ENCODE measurements at places on chromosomes 3 and 15.
A peak's percentile ranks its signal among the peaks of the same experiment; 100 is the strongest.

DNA sequence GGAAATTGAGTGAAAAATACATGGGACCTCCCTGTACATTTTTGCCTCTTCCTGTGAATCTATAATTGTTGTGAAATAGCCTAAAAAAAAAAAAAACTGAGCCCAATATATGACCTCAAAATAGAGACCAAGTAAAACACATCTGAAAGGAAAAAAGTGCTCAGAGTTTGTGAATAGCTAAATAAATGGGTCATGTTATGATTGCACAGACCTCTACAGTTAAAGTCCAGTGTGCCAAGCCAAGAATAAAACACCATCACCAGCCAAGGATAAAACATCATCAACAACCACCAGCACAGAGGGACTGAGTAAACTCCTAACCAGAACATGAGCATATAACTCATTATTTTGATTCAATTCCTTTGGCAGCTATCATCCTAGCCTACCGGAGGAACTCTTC lies 115.6 kb upstream of the AGTR1 start:
- DNase-seq: peak; percentile 25

DNA sequence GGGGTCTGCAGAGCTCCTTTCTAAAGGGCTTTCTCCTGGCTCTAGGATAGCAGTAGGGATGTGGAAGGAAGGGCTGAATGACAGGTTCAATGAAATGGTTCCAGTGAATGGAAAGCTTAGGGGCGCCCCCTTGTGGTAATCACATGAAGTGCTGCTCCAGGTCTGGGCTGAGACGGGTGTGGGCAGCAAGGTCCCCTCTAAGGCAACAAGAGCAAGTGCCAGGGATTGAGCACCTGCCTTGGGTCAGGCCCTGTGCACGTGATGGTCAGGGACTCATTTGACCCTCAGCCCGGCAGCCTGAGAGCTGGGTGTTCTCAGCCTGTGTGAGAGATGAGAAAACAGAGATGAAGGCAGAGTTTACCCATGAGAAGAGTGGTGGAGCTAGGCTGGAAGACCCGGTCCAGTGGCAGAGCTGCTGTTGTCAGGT lies 12.1 kb upstream of the CX3CR1 start:
- DNase-seq: peak; percentile 61

DNA sequence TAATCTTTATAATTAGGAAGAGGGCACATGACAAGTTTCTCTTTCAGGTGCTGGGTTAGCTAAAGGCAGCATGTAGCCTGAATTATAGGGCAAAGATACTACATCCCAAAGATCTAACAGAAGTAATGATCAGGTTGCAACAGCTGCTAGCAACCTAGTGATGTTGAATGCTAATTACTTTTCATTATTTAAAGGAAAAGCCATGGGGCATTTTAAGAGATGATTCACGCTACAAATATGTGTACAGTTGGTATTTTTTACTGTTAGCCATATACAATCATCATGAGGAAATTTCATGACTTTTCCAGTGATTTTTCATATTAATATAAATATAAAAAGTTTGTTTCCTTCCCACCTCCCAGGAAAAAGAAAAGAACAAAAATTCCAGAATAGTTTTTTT lies 43.0 kb downstream of the NEK10 start:
- DNase-seq: peak; percentile 57

GRCh38 chr15:34203305-34203704 lies 6.6 kb downstream of the KATNBL1 start:
- DNase-seq: no peak

DNA sequence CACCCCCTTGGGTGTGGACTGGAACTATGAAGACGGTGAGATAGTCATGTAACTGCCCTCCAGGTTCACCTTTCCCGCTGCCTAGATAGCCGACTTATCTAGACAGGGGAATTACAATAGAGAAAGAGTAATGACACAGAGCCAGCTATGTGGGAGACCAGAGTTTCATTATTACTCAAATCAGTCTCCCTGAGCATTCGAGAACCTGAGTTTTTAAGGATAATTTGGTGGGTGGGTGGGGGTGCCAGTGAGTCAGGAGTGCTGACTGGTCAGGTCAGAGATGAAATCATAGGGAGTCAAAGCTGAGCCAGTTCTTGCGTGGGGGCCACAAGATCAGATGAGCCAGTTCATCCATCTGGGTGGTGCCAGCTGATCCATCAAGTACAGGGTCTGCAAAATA lies 19.7 kb upstream of the DNAJC19 start:
- DNase-seq: no peak

GRCh38 chr3:43054754-43055153 lies 51.1 kb downstream of the POMGNT2 start:
- no peak for DNase-seq

GRCh38 chr3:177478170-177478867 lies 281.0 kb upstream of the TBL1XR1 start:
- DNase-seq: peak; percentile 100

DNA sequence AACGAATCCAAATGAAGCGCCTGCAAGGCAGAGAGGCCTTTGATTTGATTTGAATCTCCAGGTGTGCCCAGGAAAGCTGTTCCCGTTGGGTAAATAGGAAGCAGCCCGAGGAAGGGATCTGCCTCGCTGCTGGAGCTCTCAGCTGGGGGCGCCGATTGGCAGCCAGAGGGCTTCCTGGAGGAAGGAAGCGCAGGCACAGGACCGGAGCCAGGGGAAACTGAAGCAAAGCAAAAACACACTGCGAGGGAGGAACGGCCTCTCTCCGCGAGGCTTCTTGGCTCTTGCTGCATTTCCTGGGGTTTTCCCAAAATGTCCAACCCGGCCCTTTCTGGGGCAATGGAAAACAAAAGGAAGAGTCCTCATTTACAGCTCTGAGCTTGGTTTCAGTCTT lies 80.3 kb downstream of the TMEM266 start:
- DNase-seq: peak; percentile 47

GRCh38 chr15:52790941-52791751 lies 1.0 kb upstream of the ONECUT1 start:
- DNase-seq: no peak

- no peak for DNase-seq
Observed at GRCh38 chr3:45997942-45998341, 2.3 kb upstream of the FYCO1 start.

GRCh38 chr3:177528306-177529070 lies 331.2 kb upstream of the TBL1XR1 start:
- DNase-seq: peak; percentile 13

DNA sequence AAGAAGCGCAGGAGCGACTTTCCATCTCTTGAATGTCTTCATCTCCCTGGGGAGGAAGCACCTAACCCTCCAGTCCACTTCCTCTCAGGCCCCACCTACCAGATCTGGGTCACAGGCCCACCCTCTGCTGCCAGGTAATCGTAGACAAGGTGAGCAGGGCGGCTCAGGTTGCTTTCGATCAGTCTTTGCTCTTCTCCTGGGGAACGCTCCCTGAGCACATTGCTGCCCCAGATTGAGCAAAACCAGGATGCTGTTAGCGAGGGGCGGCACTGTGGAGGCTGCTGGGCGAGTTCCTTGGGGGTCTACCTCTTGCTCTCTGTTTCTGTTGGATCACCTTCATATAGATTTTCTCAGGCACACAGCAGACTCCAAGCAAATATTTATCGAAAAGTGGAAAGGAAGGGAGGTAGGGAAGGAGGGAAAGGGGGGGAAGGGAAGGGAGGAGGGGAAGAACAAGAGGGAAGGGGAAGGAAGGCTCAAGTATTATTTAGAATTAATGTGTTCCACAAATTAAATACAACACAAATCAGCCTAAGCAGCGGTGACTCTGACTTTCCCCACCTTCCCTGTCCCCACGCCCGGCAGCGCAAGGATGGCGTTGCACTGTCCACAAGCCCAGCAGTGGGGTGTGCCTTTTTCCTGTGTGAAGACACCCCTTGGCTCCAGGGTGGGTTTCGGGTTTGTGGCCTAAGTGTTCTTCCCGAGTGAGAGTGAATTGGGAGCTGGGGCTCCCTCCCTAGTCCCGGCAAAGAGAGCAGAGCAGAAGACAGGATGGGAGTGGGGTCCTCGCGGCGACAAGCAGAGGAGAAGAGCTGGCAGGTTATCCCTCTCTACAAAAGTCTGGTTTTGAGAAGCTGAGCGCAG lies 6.1 kb upstream of the PCSK6 start:
- DNase-seq: no peak

DNA sequence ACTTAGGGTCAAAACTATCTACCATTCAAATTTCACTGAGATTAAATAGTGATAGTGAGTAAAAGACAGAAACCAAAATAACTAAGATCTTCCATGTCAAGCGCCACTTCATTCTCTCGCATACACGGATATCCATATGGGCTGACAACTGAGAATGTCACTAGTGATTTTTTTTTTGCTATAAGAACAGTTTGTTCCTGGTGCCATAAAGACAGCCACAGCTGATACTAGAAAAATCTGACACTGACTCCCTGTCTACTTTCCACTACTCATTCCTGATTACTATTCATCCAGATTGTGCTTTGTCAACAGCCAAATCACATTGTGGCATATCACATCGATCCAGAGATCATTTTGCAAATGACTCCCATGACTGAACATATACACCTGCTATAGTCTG lies 45.8 kb upstream of the CDAN1 start:
- no peak for DNase-seq

- peak; percentile 30 for DNase-seq
Observed at GRCh38 chr15:45588219-45588875, 1.2 kb downstream of the BLOC1S6 start.

- DNase-seq: no peak
Observed at GRCh38 chr15:68415501-68416157, 16.3 kb downstream of the ITGA11 start.

GRCh38 chr3:30227571-30228301 lies 378.7 kb upstream of the TGFBR2 start:
- peak; percentile 97 for DNase-seq

DNA sequence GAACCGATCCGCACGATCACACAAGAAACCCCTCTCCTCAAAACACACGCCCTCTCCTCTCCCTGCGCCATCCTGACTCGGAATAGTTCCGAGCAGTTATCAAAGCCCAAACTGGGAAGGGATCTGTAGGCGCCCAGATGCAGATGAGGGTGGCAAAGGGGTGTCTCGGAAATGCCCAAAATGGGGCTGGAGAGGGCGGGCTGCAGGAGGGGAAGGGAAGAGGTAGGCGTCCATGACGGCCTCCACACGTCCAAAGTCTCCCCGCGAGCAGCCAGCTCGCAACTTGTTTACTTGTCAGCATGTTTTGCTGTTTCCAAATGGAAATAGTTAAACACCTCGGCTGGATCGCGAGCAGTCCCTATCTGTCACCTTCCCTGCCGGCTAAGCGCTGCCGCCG lies 1.5 kb downstream of the NTRK3 start:
- no peak for DNase-seq

GRCh38 chr3:160771811-160772459 lies 15.9 kb downstream of the PPM1L start:
- DNase-seq: peak; percentile 3
